Fibroblast of skin of right quadriceps (primary cell): ENCODE measurements at places on chromosomes 6 and 20.

- no peak for DNase-seq
These were observed 38.3 kb upstream of the PDYN start for GRCh38 chr20:2032168-2032567.

GRCh38 chr6:126167726-126168125, 172.2 kb upstream of the CENPW start:
- no peak for DNase-seq

GRCh38 chr6:52381249-52381648, 19.3 kb downstream of the PAQR8 start:
- DNase-seq = no peak

- DNase-seq = peak; percentile 57
These were observed 250.9 kb downstream of the HIVEP2 start for GRCh38 chr6:142694054-142694453.

- no peak for DNase-seq
These were observed 86.9 kb upstream of the TRAF3IP2 start for GRCh38 chr6:111692327-111693164.

- peak; percentile 37 for DNase-seq
These were observed 239.2 kb downstream of the KCNQ5 start for GRCh38 chr6:72861059-72861458.

DNA sequence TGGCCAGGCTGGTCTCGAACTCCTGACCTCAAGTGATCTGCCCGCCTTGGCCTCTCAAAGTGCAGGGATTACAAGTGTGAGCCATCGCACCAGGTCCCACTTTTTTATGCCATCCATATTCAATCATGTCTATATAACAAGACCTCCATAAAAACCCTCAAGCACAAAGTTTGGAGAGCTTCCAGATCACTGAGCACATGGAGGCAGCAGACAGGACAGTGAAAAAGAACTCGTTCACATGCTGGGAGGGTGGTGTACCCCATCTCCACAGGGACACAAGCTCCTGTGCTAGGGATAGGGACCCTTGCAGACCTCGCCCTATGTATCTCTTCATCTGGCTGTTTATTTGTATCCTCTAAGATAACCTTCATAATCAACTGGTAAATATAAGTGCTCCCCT, 30.3 kb downstream of the KIF13A start:
- no peak for DNase-seq

DNA sequence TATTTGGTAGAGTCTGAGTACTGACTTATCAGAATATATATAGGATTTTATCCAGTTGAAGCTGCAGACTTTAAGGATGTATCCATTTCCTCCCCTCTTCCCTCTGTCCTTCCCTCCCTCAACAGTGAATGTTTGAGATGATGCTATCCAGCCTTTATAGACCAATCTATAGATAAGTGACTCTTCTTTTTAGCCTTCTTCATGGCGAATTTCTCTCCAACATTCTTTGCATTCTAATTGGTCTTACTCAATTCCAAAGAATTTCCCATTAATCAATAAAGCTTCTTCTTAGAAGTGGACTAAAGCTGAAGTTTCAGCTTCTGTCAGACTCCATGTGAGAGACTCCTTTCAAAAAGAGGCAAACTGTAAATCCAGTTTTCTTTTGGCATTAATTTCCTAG, 99.3 kb downstream of the AIG1 start:
- peak; percentile 53 for DNase-seq

GRCh38 chr6:30685157-30686008, 1.1 kb downstream of the PPP1R18 start:
- peak; percentile 24 for DNase-seq

DNA sequence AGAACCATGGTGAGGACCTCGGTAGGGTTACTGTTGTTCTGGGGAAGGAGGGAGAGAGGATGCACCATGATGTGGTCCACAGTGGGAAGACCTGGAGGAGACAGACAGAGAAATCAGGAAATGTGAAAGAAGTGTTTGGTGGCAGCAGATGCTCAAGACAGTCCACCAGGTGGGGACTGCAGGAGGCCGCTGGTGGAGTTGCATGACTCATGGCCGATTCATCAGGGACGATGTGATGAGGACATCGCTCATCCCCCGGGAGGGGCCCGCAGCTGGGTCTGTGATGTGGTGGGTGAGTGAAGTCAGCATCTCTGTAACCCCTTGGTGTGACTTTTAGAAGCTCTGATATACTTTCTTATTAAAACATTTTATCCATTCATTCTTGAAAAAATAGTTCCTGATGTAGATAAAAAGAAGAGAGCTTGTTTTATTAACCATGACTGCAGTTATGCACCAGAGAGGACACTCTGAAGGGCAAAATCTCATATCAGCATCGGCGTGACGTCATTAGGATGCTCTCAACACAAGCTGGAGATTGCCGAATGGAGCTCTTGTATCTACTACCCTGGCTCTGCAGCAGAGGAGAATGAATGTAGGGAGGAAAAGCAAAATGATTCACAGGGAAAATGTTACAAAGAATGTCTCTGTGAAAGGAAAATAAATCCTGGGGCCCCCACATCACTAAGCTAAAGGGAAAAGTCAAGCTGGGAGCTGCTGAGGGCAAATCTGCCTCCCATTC, 71.2 kb downstream of the RAMACL start:
- peak; percentile 86 for DNase-seq

DNA sequence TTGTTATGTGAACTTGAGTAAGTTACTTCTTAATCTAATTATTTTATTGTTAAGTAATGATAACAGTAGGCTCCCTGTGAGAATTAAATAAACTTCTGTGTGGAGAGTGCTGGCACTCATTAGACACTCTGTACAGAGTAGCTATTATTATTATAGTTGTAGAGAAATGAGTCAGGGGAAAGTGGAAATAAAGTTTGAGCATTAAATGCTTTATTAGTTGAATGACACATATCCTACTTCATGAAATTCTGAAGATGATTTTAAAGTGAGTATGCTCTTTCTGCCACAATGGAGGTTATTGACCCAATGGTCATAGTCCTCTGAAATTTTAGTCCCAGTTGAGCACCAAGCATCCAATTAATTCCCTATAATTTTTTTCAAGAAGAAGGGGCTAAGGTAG, 5.9 kb downstream of the ECI2 start:
- peak; percentile 14 for DNase-seq

- DNase-seq = peak; percentile 49
These were observed 84.9 kb downstream of the BTBD9 start for GRCh38 chr6:38554700-38555413.

GRCh38 chr6:54981276-54981609, 134.7 kb downstream of the FAM83B start:
- no peak for DNase-seq

DNA sequence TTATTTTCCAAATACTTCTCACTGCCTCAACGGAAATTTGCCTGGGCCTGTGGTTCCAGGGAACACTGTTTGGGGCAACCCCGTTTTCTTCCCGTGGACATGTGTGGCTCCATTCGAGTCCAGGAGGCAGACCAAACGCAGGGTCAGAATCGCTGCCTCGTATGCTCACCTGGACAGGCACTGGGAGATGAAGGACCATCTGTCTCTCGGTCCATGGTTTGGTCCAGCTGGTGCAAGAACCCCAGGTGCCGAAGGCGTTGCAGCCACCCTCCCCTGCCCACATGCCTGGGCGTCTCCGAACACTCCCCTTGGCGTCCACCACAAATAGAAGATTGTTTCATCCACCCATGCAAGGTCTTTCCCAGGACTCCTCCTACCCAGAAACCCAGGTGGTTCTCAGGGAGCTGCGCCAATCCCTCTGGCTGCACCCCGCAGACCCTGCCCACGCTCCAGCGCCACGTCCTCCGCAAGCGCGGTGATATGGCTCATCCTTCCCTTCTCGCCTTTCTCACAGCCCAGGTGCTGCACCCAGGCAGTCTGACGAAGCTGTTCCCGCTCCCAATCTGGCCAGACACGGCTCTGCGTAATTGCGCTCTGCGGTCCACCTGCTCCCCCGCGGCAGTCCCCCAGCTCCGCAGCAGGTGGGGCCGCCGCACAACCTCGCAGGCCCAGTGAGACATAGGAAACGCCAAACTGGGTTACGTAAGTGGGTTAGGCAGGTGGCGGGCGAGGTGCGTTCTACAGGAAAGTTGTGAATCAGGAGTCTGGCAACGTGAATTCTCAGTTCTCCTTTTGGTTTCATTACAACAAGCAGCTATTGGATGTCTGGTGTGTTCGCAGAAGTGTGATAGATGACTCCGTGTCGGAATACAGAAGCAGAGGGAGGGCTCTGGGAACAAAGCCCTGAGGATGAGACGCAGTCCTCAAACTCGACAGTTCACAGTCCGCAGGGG, 146.2 kb upstream of the ECI2 start:
- no peak for DNase-seq

- DNase-seq = no peak
These were observed 226.1 kb downstream of the KHDRBS2 start for GRCh38 chr6:62059901-62060300.

DNA sequence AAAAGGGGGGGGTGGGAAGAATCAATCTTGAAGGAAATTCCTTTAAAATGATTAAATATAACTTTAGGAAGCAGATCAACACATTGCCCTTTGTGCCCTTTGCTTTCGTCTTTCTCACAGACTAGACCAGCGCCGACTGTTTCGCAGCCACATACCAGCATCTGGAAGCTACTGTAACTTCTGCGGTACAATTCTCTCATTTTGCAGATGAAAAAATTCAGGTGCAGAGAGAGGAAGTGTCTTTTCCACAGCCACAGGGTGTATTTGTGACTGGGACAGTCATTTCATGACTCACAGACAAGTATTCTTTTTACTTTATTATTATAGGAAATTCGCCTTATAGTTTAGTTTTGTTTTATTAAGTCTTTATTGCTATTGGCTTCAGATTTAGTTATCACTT, 84.2 kb downstream of the UST start:
- no peak for DNase-seq

GRCh38 chr20:59891581-59891980, 41.9 kb downstream of the SYCP2 start:
- DNase-seq = no peak

GRCh38 chr6:51842804-51843378, 244.5 kb downstream of the PKHD1 start:
- no peak for DNase-seq

- DNase-seq = peak; percentile 78
These were observed 198.9 kb upstream of the SSTR4 start for GRCh38 chr20:22836211-22836610.

GRCh38 chr6:143675946-143676345, 1.8 kb upstream of the PHACTR2 start:
- peak; percentile 65 for DNase-seq

GRCh38 chr6:36688063-36688738, 9.4 kb upstream of the RAB44 start:
- no peak for DNase-seq

DNA sequence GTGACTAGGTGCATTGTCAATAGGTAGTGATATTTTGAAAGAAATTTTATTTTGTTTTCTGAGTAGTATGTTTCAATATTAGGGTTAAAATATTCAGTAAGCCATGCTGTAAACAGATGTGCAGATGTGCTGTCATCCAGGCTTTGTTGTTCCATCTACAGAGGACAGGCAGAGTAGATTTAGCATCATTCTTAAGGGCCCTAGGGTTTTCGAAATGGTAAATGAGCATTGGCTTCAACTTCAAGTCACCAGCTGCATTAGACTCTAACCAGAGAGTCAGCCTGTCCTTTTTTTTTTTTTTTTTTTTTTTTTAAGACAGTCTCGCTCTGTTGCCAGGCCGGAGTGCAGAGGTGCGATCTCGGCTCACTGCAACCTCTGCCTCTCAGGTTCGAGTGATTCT, 27.1 kb upstream of the BACH2 start:
- no peak for DNase-seq

DNA sequence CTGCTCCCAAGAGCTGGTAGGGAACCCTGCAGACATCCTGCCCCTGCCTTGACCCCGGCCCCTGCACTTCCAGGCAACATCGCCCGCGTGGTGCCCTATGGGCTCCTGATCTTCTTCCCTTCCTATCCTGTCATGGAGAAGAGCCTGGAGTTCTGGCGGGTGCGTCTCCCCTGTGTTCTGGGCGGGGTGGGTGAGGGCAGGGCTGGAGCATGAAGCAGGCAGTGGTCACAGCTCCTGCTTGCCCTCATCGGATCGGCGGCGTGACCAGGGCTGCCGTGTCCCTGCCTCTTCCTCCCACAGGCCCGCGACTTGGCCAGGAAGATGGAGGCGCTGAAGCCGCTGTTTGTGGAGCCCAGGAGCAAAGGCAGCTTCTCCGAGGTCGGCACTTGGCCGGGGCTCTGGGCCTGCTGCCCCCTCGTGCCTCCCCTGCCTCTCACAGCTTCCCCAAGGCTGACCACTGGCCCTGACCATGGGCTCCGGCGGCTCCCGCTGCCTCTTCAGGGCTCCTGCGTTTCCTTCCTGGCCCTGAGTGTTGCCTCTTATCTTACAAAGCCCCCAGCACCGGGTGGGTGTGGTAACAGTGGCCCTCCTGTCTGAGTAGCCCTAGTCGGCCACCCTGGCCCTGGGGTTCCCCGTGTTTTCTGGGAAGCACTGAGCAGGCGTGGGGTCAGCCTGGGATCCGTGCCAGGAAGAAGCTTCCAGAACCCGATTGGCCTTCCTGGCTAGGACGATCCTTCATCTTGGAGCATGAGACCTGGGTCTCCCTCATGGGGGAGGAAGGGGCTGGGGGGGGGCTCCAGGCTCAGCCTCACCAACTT, 8.0 kb upstream of the TNFRSF6B start:
- no peak for DNase-seq

DNA sequence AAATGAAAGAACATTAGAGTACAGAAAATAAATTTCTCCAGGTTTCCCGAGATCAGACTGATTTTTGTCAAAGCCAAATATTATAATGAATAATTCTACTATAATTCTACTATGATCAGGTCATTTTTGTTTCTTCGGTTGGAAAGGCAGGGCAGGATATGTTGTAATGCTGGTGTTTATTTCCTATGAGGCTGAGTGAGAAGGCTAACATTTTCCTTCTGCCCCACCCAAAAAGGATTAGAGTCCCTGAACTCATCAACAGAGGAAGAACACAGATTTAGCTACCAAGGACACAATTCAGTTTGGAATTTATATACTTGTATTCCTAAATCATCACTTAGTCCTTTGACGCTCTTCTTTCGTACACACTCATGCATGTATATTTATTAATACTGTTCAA, 318.9 kb downstream of the SYNE1 start:
- DNase-seq = no peak

GRCh38 chr6:124881898-124882578, 80.2 kb upstream of the RNF217 start:
- DNase-seq = peak; percentile 54

- peak; percentile 44 for DNase-seq
These were observed 19.0 kb downstream of the SMAP1 start for GRCh38 chr6:70686548-70687133.

DNA sequence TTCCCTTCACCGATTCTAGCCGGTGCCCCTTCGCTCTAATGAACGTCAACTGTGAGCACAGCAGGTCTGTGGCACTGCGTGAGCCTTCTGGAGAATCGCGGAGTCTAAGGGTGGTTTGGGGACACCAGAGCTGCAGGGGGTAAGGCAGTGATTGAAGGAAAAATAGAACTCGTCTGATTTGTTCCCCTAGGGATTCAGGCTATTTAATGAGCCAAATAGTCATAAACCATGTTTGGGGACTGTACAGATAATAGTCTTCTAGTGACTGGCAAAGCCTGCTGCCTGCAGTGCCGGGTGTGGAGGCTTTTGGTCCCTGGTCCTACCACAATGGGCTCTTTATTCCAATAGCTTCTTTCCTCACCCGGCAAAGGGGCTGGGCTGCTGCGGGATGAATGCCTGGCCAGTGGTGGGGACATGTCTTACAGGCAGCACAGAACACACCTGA, 11.1 kb upstream of the NTSR1 start:
- no peak for DNase-seq
